ENCODE measurements at places on chromosomes 16 and 17.

DNA sequence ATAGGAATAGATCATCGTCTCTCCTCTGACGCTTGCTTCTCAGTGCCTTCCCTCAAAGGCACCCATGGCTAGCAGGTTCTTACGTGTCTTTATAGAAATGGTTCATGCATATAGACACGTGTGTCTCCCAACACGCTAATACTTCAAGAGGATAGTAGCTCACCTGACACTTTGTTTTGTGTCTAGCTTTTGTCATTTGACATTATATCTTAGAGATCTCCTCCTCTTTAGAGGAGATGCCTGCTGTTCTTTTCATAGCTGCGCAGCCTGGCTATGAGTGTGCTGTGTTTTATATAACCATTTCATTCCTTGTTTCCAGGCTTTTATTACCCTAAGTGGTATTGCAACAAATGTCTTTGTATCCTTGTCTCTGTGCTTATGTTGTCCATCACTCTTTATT lies 411.7 kb downstream of the CPPED1 start:
- no peak for DNase-seq

DNA sequence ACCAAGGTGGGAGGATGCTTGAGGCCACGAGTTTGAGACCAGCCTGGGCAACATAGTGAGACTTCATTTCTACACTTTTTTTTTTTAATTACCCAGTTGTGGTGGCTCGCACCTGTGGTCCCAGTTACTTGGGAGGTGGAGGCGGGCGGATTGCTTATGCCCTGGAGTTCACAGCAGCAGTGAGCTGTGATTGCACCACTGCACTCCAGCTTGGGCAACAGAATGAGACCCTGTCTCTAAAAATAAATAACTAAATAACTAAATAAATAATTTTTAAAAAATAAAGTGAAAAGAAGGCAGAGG lies 9.3 kb downstream of the DNAI2 start:
- DNase-seq, result no peak

- no peak for DNase-seq
Measured at GRCh38 chr17:51398128-51398525, 137.8 kb downstream of the UTP18 start.

DNA sequence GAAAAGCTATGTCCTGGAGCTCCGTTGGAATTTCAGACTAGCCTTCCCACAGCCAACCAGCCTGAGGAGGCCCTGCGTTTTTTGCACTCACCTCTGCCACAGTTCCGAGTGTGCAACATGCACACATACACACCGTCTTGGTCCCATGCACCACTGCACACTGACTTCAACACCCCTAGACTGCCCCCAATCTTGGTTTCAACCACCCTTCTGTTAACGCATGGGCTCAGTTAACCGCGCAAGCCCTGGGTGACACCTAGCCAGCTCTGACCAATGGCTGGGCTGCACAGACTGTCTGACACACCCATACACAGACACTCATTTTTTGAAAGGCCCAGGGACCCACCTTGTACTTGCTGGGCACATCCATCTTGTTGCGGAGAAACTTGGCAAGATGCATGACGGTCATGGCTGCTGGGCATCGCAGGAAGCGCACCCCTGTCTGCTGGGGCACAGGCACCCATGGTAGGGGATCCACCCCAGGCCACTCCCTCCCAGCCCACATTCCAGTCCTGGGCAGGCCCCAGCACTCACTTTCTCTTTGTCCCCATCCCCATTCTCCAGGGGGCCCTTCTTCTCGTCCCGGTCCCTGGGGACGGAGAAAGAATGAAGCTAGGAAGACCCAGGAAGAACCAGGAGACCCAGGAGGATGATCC lies 8.0 kb downstream of the CISD3 start:
- no peak for DNase-seq

DNA sequence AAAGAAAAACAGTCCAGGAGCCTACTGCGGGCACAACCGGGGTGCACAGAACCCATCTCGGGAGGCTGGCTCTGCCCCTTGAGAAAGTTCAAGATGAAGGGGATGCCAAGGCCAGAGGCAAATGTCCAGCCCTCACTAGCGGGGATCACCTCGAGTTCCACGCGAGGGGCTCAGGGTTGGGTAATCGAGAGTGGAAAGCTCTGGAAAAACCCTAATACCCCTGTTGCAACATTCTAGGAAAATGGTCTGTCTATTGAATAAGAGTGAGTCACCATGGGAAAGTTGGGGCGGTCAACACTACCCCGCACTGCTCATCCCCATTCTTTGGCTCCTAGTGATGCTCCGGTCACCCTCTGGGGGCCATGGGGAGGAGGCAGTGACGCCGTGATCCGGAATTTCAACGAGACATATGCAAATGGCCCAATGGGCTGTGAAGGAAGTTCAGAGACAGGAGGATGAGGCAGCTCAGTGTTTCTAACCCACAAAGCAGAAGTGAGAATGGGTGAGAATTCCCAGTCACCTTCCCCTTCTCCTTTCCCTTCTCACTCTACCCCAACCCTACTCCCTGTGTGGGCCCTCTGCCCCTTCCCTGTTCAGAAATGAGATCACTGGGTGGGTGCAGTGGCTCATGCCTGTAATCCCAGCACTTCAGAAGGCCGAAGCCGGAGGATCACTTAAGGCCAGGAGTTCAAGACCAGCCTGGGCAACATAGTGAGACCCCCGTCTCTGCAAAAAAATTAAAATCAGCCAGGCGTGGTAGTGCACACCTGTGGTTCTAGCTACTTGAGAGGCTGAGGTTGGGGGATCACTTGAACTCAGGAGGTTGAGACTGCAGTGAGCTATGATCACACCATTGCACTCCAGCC lies 22.4 kb downstream of the SOCS3 start:
- DNase-seq, result no peak

DNA sequence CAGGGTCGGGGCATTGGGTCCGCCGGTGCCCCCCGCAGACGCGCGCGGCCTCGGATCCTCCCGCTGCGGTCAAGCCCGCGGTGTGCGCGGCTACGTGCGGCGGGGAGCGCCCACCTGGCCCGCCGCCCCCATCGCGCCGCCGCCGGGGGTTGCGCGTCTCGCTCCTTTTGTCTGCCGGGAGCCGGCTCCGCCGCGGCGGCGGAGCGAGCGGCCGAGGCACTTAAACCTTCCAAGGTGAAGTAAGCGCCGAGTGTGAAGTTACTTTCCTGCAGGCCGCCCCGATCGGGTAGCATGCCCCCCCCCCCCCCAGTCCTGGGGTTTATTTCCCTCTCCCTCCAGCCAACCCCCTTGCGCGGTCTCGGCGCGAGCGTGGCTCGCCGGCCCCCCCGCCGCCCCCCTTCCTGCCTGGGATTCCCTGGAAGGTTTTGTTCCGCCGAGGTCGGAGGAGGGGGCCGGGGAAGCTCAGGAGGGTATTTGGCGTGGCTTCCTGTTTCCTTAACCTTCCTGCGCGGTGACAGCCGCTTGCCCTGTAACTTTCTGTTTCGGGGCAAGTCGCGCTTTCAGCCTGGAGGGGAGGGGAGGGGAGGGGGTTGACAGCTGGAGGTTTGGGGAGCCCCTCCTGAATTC lies 56.6 kb upstream of the GSE1 start:
- peak; percentile 61 for DNase-seq

DNA sequence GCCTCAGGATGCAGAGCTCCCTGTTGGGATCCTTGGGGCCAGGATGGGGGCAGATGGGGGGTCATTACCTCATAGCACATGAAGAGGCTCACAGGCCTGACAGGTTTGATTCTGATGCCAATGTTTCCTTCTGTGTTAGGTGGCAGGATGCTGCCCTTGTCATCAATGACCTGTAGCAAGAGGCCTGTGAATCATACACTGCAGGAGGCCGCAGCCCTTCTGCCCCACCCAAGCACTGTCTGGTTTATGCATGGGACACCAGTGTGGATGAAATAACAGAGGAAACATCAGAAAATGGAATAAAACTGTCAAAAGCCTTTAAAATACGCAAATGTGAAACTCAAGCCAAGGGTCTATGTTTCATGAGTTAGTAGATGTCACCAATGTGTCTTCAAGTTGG lies 60.5 kb upstream of the ACSM2B start:
- DNase-seq, result no peak
